ENCODE measurements at places on chromosomes 4 and X. TPM values are rescaled to one million over a fixed set of nuclear protein-coding genes. Genes with fewer than 3 reads are reported as not detected.

- DNase-seq = no peak
Measured at GRCh38 chr4:69642961-69643360, 3.5 kb upstream of the UGT2A2 start.

GRCh38 chr4:165600959-165601683 lies 222.3 kb downstream of the CPE start:
- no peak for DNase-seq

DNA sequence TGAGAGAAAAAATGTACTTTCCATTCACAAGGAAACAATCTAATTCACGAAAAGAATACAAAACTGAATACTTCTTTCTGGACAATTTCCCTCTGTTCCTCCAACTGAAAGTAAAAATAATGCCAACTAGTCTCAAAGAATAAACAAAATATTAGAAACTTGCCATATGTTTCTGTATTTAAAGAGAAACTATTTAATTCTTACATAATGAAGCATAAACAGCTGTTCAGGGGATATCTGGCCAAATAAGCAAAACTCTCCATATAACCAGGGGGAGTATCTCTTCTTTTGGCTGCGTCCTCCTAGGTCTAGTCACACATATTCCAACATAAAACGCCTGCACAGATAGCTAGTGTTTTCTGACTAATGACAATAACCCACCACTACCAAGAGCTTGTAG lies 805 bp downstream of the GATB start:
- no peak for DNase-seq

DNA sequence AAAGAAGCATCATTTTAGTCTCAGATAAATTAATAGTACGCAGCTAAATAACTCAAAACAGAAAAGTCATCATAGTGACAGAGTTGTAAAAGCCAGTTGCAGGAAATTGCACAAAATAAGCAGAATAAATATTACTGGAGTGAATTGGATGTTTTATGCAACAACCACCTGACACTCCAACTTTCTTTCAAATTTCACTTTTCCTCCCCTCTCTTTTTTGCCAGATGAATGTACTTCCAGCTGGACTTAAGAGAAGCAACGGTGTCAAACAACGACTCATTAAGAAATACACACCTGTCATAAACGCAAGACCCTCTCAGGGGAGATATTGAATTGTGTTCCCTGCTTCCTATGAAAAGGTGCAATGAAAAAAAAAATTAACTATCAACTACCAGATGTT lies 120.2 kb upstream of the HCCS start:
- no peak for DNase-seq

GRCh38 chrX:14351611-14352303 lies 177.6 kb upstream of the GLRA2 start:
- no peak for DNase-seq

- DNase-seq = no peak
Measured at GRCh38 chr4:19531906-19532848, 719.5 kb upstream of the SLIT2 start.

- no peak for DNase-seq
Measured at GRCh38 chr4:27101126-27101525, 240.5 kb downstream of the STIM2 start.

- DNase-seq = no peak
Measured at GRCh38 chrX:37420756-37421155, 71.6 kb downstream of the PRRG1 start.

DNA sequence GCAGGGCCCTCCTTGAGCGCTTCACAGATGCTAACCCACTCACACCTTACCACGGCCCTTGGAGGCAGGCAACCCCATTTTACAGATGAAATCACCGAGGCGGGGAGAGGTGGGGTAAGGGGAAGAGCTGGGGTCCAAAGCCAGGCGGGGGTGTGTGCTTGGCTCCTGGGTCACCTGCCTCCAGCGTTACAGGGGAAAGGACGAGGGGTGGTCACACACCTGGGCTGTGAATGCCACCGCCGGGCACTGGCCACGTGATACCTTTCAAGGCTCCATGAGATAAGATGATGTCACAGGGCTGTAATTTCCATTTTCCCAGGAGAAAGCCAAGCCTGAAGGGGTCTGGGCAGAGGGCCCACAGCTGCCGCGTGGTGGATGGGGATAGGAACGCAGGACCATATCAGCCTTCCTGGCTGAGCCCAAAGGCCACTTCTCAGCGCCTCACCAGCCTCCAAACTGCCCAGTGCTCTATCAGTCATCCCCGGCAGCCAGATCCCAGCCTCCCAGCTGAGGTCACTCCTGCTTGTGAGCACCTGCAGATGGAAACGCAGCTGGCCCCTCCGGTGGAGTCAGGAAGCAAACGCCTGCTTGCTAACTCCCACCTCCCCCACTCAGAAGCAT lies 62.4 kb upstream of the CRMP1 start:
- DNase-seq = no peak

GRCh38 chrX:147376601-147377422 lies 534.9 kb upstream of the FMR1 start:
- no peak for DNase-seq

GRCh38 chrX:51862920-51863319 lies 30.5 kb upstream of the MAGED1 start:
- no peak for DNase-seq

DNA sequence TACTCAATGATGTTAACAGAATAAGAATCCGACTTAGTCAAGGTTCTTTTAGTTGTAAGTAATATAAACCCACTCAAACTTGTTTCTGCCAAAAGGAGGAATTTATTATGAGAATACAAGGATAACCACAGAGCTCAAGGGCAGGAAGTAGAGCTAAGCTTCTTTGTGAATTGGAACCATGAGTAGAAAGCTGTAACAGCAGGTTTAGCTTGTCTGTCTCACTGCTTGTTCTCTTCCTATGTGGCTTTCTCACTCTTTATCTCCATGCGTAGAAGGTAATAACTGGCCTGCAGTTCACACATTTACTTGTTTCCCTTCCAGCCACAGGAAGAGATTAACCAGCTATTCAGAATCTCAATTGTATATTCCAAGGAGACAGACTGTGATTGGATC lies 378.3 kb downstream of the PPP1R2C start:
- no peak for DNase-seq

DNA sequence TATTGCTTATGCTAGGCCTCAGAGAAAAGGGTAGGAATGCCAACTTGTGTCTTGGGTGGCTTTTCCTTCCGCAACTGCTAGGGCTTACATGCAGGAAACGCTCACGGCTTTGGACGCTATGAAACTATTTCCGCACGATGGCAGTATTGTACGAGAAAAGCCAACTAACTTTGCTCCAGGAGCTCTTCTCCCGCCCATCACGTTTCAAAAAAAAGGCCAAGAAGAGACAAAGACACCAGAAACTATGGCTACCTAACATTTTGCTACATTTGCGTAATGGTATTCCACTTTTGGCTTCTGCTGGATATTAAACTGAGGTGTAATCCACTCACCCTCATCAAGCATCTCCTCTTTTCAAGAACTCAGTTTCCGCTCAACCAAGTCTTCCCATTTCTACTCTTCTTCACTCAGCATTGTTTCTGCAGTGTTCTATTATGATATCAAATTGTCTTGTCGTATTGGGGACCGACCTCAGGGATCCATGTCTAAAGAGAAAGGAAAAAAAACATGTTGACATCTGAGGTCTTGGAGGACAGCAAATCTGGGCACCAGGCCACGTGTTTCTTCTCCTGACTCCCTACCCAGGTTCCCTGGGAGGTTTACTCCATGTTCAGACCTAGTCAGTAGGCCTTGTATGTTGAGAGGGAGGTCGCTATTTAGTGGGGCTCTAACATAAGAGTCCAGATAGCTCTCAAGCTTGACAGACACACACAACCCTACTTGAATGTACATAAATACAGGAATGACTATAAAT lies 239.4 kb upstream of the STK26 start:
- DNase-seq = no peak

DNA sequence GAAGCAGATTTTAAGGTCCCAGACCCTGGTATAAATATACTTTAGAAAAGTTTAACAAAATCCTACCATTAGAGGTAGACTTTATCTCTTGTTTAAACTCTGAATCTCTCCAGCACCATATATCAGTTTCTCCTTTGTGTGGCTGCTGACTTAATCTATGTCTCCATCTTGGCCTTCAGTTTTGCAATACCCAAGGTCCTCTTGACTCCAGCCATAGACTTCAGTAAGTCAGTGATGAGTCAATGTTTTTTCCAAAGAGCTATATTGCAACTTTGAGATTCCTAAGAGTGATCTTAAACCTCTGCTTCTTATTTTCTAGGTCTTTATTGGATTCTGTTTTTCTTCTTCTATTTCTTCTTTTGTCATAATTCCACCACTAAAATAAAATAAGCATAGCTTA lies 50.8 kb upstream of the ADGRL3 start:
- DNase-seq = peak; percentile 14

DNA sequence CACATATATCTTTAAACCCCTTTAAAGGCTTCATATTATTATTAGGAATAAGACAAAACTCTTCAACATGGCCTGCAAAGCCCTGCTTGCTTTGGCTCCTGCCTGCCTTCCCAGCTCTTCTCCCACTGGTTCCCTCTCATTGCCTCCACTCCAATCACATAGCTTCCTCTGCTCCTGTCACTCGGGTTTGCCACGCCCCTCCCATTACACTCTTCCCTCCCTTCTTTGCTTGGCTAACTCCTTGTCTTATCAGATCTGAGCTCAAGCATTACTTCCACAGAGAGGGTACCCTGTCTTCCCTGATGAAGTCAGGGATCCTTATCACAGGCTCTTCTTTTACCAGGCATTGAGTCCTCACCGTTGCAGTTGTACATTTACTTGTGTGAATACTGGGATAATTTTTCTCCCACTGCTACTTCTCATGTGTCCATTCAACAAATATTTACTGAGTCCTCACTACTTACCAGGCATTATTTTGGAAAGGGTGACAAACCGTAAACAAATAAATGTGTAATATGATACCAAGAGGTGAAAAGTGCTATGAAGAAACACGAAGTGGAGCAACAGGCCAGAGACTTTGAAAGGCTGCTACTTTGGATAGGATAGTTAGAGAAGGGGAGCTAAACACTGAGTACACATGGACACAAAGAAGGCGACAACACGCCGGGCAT lies 3.2 kb upstream of the VGLL1 start:
- DNase-seq = peak; percentile 7

EDA gene
- polyA plus RNA-seq = 4.7 TPM

ODAM gene
- 5.3 TPM for polyA plus RNA-seq

GPM6B gene
- polyA plus RNA-seq = 10.2 TPM

OTOP1 gene
- polyA plus RNA-seq = not detected

TMEM154 gene
- polyA plus RNA-seq = 0.36 TPM

USP17L26 gene
- polyA plus RNA-seq = not detected

GCNA gene
- polyA plus RNA-seq = 0.42 TPM

RRH gene
- polyA plus RNA-seq = not detected

NPY2R gene
- 0.95 TPM for polyA plus RNA-seq

GPRIN3 gene
- 0.64 TPM for polyA plus RNA-seq

MAGED4B gene
- polyA plus RNA-seq = 233 TPM

PRDX4 gene
- 910 TPM for polyA plus RNA-seq

Data from hepatocyte (in vitro differentiated cells).